ENCODE measurements at places on chromosomes 16 and 17.

DNA sequence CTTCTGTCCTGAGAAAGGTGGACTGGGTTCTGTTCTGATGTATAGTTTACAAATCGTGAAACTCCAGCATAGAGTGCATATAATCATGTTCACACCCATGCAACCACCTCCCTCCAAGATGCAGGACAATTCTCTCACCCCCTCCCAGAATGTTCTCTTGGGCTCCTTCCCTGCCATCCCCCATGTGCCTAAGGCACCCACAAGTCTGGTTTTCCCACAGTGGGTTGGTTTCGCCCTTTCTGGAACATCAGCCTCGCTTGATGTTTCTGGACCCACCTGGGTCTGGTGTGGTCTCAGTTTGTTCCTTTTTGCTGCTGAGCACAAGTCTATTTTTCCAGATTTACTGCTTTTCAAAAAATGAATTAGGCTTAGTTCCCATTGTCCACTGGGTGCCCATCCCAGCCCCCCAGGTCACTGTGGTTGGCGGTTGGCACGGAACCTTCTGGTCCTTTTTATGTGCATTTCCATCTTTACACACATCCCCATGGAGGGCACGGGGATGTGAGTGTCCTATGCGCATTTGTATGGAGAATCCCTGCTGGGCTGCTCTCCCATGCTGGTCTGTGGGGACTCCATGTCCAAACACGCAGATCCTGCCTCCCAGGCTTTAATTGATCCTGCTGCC is 19.0 kb downstream of the MAP2K3 start:
- DNase-seq, result no peak

DNA sequence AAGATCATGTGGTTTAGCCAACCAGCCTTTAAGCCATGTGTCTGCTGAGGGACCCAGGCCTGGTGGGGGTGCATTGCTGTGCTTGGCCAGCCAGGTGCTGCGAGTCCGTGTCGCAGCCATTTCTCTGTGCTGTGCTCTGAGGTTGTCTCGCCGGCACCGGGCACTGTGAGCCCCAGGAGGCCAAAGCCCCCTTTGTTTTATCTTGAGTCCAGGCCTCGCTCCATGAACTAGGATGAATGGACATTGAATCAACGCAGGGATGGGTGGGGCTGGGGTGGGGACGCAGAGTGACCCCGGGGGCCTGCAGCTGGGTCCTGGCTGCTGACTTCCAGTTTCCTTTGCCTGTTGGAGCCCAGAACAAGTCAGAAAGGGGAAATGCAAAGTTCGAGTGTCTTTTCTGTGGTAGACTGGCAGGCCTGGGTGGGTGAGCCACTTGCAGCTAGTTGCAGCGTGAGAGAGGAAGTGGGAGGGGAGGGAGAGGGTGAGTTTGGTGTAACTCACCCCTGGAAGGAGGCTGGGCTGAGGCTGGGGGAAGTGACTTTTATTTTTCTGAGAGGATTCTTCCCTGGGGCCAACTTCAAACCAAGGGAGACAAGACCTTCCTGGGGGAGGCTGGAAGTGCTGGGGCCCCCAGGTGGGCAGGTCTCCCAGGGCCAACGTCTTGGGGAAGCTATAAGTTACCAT is 324.7 kb downstream of the SEC14L1 start:
- DNase-seq, result peak; percentile 91

GRCh38 chr17:935485-935884 is 44.1 kb downstream of the NXN start:
- no peak for DNase-seq

GRCh38 chr17:27545562-27546229 is 85.3 kb upstream of the LGALS9 start:
- no peak for DNase-seq
